D341Med (cell line): ENCODE measurements at places on chromosomes 16 and 17.

DNA sequence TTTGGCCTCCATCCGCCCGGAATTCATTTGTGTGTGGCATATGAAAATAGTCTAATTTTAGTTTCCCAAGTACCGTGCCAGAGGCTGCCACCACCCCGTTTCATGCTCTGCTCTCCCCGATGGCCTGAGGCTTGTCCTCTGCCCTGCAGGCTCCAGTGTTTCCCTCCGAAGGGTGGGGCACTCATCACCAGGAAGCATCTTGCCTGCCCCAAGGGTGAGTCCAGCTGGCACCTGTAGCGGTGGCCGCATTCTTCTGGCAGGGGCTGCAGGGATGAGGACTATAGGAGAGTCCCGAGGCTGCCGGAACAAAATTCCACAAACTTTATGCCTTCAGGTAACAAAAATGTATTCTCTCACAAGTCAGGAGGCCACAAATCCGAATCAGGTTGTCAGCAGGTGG lies 23.1 kb upstream of the CMIP start:
- DNase-seq = no peak

DNA sequence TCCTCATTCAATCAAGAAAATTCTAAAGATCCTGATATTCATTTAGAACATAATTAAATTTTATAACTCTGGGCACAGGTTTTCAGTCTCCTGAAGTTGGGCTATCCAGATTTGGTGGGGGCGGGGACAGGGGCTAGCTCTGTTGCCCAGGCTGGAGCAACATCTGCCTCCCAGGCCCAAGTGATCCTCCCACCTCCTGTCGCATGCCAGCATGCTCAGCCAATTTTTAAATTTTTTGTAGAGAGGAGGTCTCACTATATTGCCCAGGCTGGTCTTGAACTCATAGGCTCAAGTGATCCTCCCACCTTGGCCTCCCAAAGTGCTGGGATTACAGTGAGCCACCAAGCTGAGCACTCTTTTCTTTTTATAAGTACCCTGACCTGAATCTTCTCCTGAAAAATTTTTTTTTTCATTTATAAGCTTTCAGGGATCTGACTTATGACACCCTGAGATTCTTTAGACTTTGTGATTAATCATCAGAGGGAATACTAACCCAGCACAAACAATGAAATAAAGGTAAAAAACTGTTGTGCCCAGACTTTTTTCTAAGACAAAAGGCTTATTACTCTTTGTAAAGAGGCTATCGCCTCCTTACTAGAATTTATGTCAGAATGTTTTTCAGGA lies 62.6 kb downstream of the TUBD1 start:
- DNase-seq = no peak

DNA sequence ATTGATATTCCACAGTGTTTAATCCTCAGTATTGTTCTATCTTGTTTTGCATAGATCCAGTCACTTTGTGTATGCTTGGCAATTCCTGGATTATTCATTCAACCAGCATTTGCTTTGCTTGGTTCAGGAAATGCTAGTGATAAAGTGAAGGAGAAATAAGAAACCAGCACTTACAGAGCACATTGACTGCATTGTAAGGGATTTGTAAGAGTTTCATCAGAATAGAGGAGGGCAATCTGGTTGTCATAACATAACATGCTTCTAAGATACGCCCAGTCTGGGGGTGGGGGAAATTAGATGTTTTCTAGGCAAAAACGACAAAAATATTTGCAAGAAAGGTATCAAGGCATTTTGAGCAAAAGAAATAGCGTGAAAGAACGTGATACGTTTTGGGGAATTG lies 40.4 kb downstream of the TNRC6A start:
- DNase-seq = no peak

DNA sequence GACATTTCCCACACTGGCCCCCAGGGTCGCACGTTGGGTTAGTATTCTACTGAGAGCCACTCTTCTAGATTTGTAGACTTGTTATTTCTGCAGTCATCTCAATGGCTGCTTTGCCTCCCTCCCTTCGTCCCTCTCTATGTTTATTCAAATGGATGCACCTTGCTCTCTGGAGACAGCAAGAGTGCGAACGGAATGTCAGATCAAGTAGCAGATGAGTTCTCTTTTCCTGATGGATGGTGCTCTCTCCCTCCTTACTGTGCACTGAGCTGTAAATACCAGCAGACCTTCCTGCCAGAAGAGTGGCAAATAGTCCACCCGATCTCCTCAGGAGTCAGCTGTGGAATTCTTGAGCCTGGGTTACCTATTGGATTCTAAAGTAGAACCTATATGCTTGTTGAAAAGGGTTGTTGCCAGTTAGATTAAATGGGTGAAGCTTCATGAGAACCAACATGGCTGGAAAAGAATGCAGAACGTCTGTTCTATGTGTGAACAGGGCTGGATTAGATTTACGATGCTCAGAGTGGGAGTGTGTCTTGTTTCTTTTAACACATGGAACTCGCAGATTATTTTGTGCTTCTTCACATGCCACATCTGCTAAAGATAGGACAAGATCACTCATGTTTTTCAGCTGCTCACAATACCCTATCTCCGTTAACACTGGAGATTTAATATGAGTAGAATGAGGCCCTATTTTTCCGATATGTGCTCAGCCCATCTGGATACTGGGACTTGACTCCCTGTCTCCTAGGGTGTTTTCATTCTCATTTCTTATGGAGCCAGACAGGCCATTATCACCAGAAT lies 6.1 kb downstream of the GNAO1 start:
- DNase-seq = no peak

- DNase-seq = no peak
Observed at GRCh38 chr17:66430846-66431795, 128.7 kb downstream of the PRKCA start.

DNA sequence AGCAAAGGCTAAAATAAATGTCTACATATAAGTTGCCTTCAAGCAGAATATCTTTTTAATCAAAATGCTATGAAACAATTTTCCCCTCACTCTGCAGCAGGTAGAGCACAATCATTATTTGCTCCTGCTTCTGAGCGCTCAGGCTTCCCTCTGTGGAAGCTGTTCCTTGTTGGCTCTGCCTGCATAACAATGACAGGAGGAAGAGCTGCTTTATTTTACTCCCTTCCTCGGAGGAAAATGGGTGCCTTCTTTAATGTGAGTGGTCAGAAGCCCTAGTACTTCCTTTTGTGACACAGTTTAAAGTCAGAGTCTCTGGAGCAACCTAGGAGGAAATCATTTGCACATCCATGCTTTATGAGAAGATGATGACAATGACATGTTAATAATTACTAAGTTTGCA lies 492.1 kb downstream of the CDH8 start:
- no peak for DNase-seq

GRCh38 chr16:75029854-75030253 lies 31.0 kb downstream of the ZNRF1 start:
- no peak for DNase-seq

GRCh38 chr17:38958756-38959155 lies 8.4 kb downstream of the FBXO47 start:
- no peak for DNase-seq

DNA sequence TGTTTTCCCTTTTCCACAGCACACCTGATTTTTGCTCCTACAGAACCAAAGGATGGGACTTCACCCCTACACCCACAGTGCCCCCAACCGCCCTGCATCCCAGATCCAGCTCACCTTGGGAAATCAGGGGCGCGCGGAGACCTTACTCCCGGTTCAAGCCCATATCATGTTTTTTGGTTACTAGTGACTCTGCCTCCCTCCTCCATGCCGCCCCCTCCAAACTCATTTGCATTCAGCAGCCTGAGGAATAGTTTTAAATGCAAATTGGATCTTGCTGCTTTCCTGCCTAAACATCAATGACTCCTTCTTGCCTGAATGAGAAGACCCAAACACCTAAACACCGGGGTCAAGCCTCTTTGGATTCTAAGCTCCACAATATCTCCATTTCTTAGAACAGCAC lies 331.8 kb downstream of the TMEM114 start:
- no peak for DNase-seq

GRCh38 chr16:6753553-6753952 lies 579.1 kb upstream of the RBFOX1 start:
- no peak for DNase-seq

GRCh38 chr16:50207652-50208051 lies 54.5 kb downstream of the TENT4B start:
- DNase-seq = no peak

GRCh38 chr17:82592289-82592766 lies 55.9 kb downstream of the WDR45B start:
- no peak for DNase-seq
